ENCODE measurements at places on chromosomes 5 and 9.
A peak's percentile ranks its signal among the peaks of the same experiment; 100 is the strongest.

- peak; percentile 71 for DNase-seq
These were observed 99.0 kb downstream of the MUSK start for GRCh38 chr9:110767559-110768063.

DNA sequence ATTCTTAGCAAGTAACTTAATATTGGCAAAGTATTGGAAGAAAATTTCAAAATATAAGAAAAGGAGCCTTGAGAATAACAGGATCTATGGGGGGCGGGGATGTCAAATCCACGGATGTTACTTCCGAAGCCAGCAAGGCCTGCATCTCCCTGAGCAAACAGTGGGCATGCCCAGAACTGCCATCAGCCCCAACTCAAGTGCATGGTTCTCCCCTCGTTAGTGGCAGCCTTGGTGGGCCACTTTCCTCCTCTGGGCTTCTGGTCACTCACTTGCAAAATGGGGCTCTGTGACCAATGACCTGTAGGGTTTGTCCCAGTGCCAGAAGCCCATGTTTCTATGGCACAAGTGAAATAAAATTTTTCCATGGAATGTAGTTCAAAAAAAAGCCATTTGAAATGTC lies 27.2 kb upstream of the MED10 start:
- no peak for DNase-seq

DNA sequence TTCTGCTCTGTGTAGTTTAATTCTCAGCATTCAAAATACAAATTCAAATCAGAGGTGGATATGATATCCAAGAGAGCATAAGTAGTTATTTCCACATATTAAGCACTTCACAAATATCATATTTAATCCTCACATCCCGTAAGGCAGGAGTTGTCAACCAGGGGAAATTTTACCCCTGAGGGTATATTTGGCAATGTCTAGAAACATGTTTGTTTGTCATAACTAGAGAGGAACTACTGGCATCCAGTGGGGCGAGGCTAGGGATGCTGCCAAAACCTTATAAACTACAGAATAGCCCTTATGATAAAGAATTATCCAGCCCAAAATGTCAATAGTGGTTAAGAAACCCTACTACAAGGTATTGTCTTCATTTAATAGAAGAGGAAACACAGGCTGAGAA lies 619.4 kb downstream of the SLCO4C1 start:
- no peak for DNase-seq

DNA sequence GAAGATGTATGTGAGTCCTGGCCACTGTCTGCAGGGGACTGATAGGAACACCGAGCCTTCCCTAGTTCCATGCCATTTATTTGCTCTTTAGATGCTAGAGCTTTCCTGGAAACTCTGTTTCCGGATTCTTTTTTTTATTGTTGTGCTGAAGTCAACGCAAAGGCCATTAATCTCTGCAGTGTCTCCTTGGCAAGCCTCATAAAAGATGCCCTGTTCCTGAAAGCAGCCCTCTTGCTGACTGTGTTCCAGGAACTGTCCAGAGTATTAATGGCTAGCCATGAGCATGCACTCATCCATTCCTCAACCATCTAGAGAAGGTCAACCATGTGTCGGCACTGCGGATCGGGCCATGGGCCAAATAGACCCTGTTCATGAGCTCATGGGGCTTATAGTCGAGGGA lies 42.9 kb upstream of the SMAD5 start:
- no peak for DNase-seq

DNA sequence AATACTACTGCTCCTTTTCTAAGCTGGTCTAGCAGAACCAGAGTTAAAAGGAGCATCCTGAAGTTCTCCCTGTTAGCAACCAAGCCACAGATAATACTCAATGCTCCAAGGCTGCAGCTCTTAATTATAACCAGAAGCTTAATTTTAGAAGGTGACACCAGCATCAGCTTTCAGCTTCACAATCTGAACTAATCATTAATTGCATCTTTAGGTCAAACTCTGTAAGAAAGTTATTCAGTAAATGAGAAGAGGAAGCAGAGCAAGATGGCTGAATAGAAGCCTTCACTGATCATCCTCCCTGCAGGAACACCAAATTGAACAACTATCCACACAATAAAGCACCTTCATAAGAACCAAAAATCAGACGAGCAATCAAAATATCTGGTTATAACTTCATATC lies 38.5 kb downstream of the APBA1 start:
- no peak for DNase-seq

- DNase-seq, result no peak
These were observed 153.7 kb upstream of the GRAMD2B start for GRCh38 chr5:126269511-126269910.

DNA sequence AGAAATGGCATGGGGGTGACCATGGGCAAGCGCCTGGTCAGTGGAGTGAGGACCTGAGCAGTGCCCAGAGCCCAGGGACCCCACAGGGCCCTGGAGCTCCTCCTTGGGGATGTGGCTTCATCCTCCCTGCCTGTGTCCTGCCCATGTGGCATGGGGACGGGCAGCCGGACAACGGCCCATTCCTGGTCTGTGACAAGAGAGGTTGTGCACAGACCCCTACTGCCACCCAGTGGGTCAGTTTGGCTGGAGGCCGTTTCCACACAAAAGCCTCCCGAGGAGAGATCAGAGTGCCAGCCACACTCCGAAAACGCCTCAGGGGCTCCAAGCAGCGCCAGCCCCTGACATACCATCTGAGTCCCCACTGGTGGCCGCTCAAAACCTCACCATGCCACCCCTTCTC lies 19.8 kb downstream of the SLC6A18 start:
- DNase-seq, result no peak

DNA sequence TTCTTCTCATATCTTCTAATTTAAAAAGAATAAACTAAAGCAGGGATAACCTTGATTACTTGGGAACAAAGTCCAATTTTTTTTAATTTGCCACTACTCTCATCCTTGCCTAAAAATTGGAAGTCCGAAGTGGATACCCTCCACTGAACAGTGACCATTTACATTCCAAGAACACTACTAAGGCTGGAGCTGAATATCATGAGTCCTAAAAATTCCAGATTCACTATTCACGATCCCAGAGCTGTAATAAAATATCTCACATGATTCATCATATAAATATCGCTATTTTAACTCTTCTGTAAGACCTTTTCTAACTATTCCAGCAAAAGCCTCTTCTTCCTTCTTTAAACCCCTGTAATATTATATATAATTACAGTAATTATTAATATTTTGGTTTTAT lies 57.4 kb downstream of the ATPSCKMT start:
- DNase-seq, result peak; percentile 21

DNA sequence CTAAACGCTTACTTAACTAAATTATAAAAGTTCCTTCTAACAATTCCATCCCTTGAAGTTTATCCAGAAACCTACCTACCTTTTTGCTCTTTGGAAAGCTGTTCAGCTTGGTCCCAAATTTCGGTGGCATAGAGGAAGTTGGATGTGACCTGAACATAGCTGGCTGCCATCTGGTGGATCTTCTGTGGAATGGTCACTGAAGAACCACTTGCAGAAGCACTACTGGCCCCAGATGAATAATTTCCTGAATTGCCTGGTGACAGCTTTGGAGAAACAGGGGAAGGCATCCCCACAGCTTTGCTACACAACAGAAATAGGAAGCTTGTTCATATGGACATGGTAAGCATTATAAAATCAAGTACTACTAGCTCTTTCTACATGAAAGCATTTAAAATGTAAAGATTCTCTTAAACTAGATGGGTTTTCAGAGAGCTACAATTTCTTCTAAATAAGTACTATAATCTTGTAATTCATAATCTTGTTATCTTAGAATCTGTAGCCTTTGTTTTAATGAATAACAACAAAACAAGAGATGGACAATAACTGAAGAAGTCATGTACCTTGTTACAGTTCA lies 9.9 kb downstream of the LEAP2 start:
- peak; percentile 76 for DNase-seq

GRCh38 chr9:108603141-108603540 lies 252.6 kb downstream of the ACTL7B start:
- DNase-seq, result peak; percentile 34

- DNase-seq, result peak; percentile 44
These were observed 23.4 kb downstream of the CDK20 start for GRCh38 chr9:87950765-87951488.

- DNase-seq, result no peak
These were observed 30.2 kb downstream of the ZFAND5 start for GRCh38 chr9:72334658-72335337.

DNA sequence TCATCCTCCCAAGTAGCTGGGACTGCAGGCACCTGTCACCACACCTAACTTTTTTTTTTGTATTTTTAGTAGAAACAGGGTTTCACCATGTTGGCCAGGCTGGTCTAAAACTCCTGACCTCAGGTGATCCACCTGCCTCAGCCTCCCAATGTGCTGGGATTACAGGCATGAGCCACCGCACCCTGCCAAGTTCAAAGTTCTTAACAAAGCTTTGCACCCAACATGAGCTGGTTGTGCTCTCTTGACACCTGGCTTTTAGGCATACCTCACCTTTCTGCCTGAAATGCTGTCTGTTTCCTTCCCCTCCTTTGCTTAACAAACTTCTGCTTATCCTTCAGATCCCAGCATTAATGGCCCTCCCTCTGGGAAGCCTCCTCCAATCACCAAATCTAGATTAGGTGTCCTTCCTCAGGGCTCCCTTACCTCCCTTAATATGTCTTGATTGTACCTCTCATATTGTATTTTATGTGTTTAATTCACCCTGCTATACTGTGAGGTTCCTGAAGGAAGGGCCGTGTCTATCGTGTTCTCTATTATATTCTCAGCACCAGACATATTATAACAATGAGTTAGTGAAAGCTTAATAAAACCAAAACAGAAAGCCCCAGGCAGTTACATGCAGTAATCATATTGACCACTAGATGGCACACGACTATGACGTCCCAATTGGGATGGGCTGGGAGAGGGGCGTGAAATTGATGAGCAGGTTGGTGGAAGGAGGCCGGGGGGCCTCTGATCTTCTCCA lies 62.9 kb upstream of the PPARGC1B start:
- peak; percentile 20 for DNase-seq

DNA sequence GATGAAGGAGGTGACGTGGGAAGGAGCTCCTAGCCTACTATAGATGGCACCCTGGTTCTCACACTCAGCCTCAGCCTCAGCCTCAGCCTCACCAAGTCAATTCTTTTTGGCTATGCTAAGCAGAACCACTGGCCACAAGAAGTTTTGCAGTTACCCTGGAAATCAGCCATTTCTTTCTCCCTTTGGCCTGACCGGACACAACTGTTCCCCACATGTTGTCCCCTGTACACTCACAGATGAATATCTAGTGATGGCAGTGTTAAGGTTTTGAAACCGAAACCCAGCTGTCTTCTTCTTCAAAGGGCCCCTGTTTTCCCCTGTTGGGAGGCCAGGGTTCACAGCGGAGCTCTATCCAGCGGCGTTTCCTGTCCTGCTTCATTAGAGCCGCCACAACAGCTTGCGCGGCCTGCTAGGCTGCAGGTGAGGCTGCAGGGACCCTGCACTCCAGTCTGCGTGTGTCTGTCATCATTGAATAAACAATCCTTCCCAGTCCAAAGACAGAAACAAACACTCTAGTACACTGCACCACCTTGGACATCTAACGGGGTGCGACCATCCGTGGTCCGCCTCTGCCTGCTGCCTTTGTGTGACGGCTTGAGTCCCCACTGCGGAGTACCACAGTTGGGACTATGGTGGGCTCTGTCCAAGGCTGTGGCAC lies 250.5 kb downstream of the DENND1A start:
- DNase-seq, result no peak

DNA sequence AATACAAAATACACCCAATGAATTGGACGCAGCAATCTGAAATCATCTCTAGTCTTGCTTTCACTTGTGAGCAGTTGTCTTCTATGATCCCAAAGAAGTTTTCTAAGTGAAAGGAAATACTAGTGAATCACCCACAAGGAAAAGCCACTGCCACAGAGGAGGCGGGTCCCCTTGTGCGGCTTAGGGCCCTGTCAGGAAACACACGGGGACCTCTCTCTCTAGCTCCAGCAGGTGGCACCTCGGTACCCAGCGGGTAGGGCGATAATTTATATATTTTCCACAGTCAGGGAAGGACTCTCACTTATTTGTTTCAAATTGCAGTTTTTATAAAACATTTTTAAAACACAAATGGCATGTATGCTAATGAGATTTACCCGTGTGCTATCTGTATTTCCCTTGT lies 417.1 kb downstream of the KDM4C start:
- no peak for DNase-seq

GRCh38 chr9:90423661-90424193 lies 218.9 kb downstream of the DIRAS2 start:
- DNase-seq, result no peak

DNA sequence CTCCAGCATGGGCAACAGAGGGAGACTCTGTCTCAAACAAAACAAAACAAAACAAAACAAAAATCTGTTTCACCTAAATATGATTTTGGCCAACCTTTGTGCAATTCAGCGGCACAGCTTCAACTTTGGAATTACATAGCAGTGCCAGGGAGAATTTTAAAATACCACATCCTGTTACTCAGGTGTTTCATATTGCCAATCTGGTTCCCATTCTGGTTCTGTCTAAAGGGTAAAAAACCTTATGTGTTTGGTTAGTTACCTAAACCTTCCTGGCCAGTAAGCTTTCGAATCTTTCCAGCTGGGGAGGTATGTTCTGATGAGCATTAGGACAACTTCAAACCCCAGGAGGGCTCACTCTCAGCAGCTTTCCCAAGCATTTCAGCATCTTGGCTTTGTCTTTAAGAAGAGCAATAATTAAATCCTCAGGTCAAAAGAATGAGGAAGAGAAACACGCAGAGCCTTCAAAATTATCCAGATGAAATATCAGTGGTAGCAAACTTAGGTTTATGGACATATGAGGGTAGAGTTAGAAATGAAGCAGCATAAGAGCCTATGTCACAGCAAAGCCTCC lies 2.7 kb downstream of the DAB2 start:
- no peak for DNase-seq

Data from astrocyte of the hippocampus (primary cell).